CD4-positive, alpha-beta T cell treated with Interleukin-4 for 4 hours (primary cell): ENCODE measurements at places on chromosomes 12 and 14.

- DNase-seq, result peak; percentile 78
Measured at GRCh38 chr14:51860825-51861499, 550 bp downstream of the GNG2 start.

DNA sequence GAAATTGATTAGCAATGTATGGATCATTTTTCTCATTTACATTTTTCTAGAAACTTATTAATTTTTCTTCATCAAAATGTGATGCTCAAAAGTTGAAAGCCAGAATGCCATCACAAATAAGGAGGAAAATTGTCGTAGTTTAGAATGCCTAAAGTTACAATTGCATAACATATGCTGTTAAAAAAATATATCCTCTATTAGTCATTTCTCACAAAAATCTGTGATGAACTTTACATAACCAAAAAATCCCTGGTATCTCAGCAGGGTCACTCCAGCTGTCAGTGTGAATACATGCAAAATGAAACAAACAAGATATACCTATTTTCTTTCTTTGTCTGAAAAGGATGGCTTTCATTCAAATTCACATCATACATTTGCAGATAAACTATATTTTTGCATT, 358.9 kb downstream of the PAWR start:
- DNase-seq, result no peak

GRCh38 chr12:132545955-132546354, 56.0 kb downstream of the FBRSL1 start:
- DNase-seq, result no peak

- no peak for DNase-seq
Measured at GRCh38 chr14:51081209-51081608, 13.7 kb downstream of the TRIM9 start.

DNA sequence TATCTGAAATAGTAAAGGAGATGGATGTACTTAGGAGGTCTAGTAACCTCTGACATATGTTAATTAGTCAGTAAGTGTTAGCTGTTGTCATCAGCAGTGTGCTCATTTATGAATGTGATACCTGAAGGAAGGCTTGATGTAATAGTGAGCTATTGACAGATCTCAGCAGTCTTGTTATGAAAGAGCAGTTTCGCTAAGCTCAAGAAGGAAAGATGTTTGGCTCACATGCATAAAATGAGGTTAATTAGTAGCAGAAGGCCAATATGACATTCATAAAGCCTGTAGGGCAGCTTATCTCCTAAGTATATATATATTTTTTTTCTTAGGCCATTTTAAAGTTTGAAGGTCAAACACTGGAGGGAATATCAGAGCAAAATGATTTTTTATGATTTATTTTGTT, 2.8 kb downstream of the FAM234B start:
- DNase-seq, result no peak

DNA sequence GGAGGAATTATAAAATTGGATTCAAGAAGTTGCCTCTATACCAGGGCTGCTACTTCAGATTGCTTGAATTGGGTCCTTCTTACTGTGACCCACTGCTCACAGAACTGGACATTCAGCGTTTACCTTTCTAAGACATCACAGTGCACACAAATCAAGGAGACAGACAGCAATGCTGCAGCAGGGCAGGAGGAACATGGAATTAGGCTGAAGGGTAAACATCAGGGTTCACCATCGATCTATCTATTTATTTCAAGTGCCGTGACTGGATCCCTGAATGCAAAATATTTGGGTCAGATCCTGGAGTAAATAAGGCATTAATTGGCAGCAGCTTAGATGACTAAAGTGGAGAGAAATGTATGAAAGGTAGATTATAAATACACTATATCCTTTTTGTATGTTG, 76.9 kb upstream of the HMGA2 start:
- no peak for DNase-seq

DNA sequence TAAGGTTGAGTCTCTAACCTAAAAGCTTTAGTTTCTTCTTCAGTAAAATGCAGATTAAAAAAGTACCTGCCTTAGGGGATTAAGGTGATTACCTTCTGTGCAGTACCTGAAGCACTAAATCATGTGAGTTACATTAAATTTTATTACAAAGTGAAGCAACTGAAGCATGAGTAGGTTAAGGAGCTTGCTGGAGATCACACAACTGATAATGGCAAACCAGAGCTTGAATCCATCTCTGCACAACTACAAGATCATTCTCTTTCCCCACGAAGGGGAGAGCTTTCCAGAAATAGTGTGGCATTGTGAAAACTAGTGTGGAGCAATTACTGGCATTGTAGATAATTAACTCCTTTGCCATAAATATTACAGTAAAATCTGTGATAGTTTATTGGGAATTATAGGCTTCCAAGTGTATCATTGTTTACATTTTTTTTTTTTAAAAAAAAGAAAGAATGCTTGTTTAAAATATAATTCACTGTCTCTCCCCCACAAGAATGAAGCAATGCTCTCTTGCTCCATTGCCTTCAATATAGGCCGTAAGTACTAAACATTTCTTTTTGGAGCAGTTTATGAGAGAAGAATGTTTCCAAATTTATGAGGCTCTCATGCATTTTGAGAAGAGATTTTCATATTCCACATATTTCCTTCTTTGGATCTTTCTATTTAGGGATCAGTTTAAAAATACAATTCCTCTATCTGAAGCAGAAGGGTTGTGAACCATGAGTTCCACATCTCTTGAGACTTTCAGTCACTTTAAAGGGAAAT, 20.5 kb downstream of the SLC38A2 start:
- no peak for DNase-seq

- no peak for DNase-seq
Measured at GRCh38 chr12:101051151-101051550, 158.9 kb downstream of the SLC5A8 start.

- DNase-seq, result no peak
Measured at GRCh38 chr14:75389679-75390078, 38.1 kb upstream of the JDP2 start.
